Bone marrow (tissue), 2 donors: ENCODE measurements at places on chromosomes 16 and 17.

- DNase-seq = no peak
Observed at GRCh38 chr17:13595599-13595899, 6.2 kb downstream of the HS3ST3A1 start.

GRCh38 chr16:12160815-12161550 is 184.4 kb downstream of the SNX29 start:
- no peak for DNase-seq

DNA sequence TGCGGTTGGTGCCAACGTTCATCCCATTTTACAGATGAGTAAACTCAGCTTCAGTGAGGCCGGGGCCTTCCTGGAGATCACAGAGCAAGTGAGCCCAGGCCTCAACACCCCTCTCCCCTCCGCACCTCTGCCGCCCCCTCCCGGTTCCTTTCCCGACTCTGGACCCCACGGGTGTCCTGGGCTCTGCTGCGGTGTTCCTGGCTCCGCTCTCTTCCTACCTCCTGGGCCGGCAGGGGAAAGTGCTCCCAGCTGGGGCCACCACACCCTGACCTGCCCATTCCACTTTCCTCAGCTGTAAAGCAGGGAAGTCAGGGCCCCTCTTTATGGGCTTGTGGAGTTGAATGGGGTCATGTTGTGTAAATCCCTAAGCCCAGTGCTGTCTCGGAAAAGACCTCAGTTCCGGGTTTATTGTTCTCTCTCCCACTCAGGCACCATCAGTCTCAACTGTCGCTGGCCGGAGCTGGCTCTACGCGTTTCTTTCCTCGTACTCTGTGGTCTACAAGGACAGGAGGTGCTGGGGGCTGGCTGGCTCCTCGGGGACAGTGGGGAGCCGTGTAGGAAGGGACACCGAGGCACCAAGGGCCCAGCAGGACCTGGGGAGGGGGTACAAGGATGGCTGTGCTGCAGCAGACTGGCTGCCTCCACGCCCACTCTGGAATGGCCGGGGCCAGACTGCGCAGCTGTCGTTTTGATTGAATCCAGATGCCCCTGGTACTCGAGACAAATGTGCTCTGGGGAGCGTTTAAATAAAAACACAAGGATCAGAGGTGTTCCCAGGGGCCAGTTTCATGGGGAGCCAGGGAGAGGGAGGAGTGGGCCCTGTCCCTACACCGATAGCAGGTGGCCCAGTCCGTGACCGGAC is 21.7 kb upstream of the ACSF3 start:
- DNase-seq = no peak

- no peak for DNase-seq
Observed at GRCh38 chr17:74663561-74663960, 40.0 kb upstream of the CD300E start.

DNA sequence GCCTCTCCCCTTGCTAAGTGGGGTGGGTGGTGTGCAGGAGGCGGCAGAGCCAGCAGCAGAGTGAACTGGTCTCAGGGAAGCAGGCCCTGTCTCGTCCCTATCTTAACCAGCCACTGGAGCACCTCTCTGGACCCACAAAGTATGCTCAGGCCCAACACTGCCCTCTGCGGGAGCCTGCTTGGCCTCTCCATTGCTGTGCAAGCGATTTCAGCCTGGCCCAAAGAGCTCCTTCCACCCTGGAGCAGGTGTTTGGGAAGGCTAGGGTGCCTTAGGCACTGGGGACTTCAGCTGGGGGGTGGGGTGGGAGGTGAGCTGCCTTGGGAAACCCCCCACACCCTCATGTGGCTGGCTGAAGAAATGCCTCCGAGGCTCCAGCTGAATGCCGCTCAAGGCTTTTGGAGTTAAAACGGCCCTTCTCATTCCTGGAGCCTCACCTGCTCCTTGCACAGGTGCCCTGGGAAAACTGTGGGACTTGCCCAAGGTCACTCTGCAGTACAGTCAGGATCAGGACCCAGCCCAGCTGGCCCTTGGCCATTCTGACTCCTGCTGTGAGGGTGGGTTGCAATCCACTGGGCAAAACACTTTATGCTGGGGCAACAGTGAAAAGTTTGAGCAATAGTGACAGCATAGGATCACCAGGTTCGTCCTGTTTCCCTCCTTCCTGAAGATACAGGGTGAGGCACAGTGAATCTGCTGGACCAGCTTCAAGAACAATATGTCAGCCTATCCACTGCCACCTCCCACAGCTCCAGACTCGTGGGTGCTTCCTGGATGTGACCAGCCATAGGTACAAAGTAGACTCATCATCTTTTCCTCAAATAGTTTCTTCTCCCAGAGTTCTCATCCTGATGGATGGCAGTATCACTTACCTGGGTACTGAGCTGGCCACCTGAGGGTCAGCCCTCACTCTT is 5.9 kb upstream of the UBE2O start:
- no peak for DNase-seq

- DNase-seq = no peak
Observed at GRCh38 chr17:67137026-67137370, 92.6 kb downstream of the CACNG1 start.

GRCh38 chr17:81412490-81413093 is 17.3 kb downstream of the BAHCC1 start:
- no peak for DNase-seq

- no peak for DNase-seq
Observed at GRCh38 chr17:69480245-69480644, 65.7 kb downstream of the MAP2K6 start.

GRCh38 chr17:68184816-68185436 is 62.9 kb upstream of the AMZ2 start:
- no peak for DNase-seq

GRCh38 chr17:53129863-53130262 is 692.9 kb upstream of the KIF2B start:
- no peak for DNase-seq

DNA sequence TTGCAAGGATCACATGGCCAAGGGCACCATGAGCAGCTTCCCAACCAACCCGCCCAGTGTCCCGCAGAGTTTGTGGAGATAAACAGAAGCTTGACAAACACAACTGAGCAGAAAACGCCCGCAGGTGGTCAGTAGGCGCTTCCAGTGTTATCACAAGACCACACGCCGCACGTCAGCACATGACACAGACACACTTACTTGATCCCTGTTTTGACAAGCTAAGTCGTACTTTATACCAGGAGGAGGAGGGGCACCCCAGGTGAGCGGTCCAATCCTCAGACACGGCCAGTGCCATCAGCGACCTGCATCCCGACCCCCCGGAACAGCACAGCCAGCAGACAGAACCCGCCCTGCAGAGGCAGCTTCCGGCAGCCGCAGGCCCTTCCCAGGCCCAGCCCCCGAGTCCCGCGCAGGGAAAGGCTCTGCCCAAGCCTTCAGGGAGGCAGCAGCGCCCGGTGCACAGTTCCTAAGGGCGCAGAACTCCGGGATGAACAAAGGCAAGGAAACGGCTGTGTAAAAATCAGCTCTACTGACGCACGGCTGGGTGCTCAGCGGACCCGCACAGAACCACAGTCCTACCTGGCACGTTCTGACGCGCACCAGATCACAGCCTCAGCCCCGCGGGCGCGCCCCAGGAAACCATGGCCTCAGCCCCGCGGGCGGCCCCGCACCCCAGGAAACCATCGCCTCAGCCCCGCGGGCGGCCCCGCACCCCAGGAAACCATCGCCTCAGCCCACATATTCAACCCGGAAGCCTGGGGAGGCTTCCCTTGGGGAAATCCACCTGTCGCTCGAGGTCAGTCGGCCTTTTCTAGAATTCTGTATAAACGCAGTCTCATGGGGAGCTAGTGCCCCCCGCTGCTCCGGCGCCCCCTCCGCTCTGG is 27.8 kb downstream of the AXIN1 start:
- no peak for DNase-seq

DNA sequence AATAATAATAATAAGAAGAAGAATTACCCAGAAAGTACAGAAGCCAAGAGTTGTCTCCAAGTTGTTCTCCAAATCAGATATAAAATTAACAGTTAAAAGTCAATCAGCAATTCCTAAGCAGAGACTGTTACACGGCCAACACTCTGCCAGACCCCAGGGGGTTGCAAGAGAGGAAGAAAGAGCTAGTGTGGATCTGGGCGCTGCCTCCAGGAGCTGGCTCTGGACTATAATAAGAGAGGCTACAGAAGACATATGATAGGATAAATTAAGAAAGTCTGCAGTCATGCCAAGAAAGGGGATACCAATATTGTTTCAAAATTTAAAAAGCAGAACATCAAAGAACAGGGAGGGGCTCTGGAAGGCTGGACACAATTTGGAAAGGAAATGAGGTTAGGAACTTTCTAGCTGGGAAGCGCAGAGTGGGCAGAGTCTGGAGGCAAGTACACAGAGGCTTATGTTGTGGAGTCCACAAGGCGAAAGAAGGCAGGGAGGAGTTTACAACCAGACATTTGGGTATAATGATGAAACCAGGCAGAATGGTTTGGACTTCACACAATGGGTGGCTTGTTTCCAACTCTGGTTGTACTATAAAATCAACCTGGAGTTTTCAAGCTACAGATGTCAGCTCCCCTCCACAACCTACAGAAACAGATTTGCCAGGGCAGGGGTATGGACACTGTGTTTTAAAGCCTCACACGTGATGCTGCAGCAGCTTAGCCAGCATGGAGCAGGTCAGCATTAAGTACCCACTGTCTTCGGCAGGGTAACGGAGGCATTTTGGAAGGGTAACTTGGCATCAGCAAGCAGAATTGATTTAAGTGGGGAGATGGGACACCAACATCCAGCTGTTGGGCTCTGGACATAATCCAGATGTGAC is 49.4 kb downstream of the SLC39A11 start:
- no peak for DNase-seq

DNA sequence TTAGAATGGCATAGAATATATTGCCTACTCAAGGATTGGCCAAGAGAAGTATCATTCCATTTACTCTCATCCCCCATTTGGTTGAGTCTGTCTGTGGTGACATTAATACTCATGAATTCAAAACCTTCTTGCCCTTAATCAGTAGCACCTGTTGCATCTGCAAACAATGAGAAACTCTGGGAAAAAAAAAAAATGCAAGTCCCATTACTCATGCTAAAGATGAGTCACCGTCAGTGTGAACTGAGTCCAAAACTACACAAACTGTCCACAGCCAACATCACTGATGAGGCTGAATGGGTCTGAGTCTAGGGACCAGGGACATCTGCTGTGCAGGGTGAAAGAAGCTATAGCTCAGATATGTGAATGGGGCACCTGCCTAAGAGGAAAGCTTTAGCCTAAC is 96.9 kb upstream of the ADAMTS18 start:
- no peak for DNase-seq

DNA sequence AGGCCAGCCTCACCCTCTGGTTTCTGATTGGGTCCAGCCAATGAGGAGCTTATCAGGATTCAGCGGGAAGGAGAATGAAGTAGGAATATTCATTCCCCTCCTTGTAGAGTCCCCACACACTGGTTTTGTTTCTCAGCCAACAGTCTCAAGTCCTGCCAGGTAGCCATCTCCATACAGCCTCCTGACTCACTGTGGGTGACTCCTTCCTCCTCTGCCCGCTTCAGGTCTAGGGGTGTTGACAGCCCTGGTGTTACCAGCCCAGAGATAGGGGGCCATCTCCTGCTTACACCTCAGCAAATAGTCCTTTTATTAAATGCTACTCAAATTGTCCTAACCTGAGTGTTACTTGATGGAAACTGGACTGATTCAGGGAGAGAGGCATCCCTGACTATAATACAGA is 4.0 kb upstream of the MFAP4 start:
- no peak for DNase-seq

GRCh38 chr17:51000835-51001638 is 119.6 kb downstream of the SPAG9 start:
- peak; percentile 78 for DNase-seq

DNA sequence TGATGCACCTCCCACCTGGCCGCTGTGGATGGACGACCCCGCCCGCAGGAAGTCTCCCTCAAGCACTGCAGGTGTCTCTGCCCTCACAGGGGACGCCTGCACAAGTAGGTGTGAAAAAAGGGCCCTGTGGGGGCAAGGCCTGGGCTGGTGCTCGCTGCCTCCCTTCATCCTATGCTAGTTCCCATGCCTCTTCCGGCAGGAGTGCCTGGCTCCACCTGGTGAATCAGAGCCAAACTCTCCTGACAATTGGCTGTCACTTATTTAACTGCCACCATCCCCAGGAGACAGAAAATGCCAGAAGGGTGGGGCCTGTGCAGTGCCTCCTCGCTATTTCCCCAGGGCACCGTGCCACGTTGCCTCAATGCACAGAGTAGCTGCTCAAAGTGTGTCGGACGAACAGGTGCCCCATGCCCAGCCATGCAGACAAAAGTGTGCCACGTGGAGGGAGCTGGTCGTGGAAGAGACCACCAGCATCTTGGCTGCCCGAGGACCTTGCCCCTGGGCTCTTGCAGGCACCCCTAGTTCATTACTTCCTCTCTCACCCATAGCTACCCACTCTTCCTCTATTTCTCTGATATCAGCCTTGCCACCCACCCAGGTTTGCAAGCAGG is 170.7 kb downstream of the SEC14L1 start:
- no peak for DNase-seq

- no peak for DNase-seq
Observed at GRCh38 chr16:87960296-87960695, 9.1 kb downstream of the BANP start.

DNA sequence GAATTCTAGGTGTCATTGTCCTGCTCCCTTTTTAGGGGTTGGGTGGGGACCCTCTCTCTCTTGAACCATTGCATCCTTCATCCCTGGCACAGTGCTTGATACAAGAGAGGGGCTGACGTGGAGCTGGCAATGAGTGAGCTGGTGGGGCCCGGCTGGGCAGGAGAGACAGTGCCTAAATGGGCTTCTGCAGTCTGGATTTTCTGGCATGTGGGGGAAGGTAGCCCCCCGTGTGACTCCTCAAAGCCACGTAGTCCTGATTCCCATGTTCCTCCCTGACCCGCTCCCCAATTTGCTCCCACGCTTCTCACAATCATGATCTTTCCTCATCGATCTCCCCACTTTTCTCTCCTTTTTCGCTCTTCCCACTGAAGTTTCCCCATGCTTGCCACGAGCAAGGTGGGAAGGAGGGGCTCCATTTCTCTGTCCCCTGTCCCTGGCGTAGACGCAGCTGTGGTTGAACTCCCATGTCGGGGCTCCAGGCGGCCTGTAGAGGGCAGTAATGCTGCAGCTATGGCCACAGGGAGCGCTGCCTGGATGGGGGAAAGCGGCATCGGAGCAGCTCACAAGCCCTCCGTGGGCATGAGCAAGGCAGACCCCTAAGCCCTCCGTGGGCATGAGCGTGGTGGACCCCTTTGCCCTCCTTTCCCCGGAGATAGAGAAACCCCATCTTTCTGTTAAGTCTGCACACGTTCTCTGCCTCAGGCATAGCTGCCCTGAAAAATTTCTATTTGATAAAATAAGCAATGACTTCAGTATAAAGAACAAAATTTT is 47.5 kb downstream of the HAPSTR1 start:
- peak; percentile 69 for DNase-seq

DNA sequence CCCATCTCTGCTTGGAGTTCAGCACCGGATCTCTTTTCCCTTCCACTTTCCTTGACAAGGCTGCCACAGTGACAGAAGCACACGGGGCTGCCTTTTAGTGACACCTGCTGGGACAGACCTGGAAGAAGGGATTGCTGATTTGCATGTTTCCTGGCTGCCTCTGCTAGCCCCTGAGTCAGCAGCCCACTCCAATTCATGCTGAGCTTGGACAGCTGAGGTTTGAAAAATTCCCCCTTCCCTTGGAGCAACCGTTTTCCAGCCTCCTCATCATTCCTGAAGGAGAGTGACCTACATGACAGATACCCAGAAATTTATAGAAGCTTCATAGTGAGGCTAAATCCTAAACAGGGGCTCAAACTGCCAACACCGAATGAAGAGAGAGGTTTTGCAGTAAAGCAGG is 18.8 kb upstream of the RBL2 start:
- no peak for DNase-seq
